SK-N-SH treated with all-trans-retinoic acid at 6 μM for 48 hours (cell line): ENCODE measurements at places on chromosomes 3 and 15.

DNA sequence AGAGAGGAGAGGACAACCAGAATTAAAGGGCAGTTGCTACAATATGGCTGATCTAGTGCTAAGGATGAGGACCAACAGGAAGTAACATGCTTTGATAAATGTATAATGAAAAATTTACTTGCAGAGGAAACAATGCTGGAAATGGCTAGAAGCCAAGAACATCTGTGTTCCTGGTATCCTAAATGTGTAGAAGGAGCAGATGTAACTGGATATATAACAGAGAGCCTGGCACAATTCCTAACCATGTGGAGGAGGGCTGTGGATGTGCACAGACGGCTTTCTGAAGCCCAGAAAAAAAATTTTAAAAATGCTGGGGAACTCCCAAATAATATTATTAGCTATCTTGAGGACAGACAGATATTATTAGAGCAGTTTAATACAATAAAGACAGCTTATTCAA, 159.4 kb upstream of the GBE1 start:
- no peak for ATAC-seq

DNA sequence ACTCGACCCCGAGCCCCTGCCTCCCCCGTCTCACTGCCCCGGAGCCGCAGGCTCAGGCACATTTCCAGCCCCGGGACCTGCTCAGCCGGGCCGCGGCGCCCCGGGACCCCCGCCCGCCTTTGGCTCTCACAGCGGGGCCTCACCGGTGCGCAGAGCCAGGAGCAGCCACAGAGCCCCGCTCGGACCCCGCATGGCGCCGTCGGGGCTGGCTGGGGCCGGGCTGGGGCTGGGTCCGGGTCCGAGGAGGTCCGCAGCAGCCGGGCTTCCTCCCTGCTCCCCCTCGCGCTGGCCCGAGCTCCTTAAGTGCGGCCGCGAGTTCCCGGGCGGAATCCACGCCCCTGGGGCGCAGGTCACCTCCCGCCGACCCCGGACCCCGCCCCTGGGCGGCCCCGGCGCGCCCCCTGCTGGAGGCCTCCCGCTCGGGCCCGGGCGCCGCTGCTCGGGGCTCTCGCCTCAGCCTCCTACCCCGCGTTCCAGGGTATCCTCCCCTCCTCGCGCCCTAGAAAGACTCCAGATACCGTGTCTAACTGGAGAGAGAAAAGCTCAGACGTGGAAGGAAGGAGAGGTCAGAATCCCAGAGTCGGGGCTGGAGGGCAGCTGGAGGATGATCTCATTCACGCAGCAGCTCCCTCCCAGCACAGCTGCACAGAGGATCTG, at the start of gene MELTF:
TSS of gene MELTF (minus strand) at position 307 of the 657 bp plus-strand sequence. CDS start at position 192, 115 bp downstream.
- peak; percentile 77 for ATAC-seq

DNA sequence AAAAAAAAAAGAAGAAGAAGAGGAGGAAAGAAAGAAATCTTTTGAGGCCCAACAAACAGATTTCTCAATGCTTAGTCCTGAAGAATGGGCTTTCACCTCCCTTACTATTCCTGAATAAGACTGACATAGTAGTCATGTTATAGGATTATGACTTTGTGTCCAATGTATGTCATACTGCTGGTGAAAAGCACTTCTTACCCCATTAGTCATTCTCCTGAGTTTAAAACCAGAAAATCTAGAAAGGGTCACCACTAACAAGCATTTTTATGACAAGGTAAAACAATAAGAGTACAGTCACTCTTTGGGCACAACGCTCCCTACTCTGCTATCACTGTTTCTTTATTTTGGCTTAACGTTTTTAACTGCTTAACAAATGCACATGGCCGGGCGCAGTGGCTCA, 88.2 kb downstream of the IGSF11 start:
- ATAC-seq: no peak

DNA sequence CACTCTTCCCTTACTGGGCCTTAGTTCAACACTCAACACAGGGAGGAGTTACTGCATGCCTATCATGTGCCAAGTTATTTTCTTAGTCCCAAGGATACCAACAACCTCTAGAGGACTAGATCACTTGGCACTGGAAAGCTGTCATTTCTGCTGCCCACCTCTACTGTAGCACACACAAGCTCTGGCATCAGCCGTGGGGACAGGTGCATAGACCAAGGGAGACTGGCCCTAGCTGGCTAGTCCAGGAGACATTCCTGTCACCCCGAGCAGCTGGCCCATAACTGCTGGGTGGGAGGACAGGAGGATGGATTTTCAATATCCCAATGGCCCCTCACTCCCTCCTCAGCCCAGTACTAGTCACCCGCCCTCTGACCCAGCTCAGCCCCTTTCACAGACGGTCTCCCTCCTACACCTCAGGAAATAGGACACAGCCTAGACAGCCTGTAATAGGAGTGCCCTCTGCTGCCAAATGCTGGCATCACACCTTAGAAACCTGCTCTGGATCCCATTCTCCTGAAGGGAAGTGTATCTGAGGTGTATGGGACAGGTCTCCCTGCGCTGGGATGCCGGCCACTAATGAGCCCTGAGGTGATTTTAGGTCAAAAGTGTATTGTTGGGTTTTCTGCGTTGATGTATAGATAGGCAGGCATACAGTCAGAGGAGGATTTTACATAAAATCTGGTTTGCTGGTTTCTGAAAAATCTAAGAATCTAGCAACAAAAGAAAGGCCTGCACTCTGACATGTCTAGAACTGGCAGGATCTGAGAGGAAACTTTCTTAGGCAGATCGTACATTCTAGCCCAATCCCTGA, 3.4 kb upstream of the DZIP1L start:
- peak; percentile 67 for ATAC-seq

DNA sequence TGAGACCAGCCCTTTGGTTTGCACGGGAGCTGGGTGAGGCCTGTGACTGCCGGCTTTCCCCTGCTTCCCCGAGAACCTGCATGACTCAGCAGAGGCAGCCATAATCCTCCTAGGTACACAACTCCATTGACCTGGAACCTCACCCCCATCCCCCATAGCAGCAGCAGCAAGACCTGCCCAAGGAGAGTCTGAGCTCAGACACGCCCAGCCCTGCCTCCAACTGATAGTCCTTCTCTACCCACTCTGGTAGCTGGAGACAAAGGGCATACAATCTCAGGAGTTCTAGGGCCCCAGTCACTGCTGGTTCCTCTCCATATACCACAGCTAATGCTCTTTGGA, 141.0 kb upstream of the ARHGEF26 start:
- no peak for ATAC-seq

GRCh38 chr3:119582178-119582577, 2.9 kb downstream of the ADPRH start:
- ATAC-seq: no peak

GRCh38 chr3:181717549-181718171, 5.9 kb downstream of the SOX2 start:
- ATAC-seq: no peak

DNA sequence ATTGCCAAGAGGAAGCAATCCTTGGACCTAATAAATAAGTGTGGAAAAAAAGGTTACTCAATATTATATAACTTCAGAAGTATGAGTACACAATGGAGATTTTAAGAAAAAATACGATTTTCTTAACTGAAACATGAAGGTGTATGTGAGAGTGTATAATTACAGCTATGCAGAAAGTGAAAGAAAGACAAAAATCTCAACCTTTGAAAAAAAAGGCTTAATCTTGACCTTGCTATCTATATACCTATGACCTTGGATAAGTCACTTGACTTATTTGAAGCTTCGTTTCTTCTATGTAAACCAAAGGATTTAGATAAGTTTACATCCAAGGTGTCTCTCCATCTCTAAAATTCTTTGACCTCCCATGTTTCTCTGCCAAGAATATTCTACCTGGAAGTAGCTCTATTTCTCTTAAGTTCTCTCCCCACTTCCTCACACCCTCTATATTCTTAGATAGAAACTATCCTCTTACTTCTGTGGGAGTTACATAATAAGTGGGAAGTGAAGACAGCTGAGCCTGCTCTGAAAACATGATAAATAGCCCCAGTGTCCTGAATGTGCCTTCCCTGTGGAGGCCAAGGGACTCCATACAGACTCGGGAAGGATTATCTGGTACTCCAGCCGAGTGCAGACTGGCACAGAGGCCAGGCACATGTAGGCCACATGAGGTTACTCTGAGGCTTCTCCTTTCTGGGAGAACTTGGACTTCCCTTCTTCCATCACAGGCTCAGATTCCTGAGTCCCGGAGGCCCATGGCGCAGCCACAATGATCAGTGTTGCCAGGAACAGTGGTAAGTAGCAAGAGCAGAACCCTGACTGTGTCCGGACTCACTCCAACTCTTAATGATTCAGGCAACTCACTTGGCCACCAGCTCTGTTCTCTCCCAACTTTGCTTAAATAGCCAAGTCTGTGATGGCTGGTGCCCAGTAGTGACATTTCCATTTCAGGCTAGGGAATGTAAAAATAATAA, 166.8 kb upstream of the COL8A1 start:
- no peak for ATAC-seq

- ATAC-seq: no peak
These were observed 79.4 kb upstream of the FAM98B start for GRCh38 chr15:38374556-38374955.

- ATAC-seq: no peak
These were observed 9.2 kb downstream of the PPM1L start for GRCh38 chr3:160765211-160765610.

DNA sequence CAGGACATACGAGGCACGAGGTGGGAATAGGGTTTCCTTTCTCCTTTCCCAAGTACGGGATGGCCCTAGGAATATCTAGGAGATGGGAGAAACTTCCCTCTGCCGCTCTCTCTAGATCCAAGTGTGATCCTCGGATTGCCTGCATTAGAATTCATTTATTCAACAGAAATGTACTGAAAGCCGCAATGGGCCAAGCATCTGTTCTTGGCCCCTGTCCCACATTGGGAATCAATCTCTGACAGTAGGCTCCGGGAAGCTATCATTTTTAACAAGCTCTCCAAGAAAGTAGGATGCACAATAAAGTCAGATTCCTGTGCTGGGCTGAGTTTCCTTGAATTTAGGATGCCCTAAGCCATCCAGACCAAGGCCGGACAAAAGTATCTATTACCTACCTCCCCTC, 37.2 kb upstream of the CA12 start:
- no peak for ATAC-seq

GRCh38 chr3:60651799-60652198, 599.5 kb downstream of the FHIT start:
- no peak for ATAC-seq

GRCh38 chr3:189790658-189791057, 159.5 kb downstream of the TP63 start:
- ATAC-seq: no peak

GRCh38 chr3:98690876-98691275, 72.3 kb upstream of the ST3GAL6 start:
- ATAC-seq: peak; percentile 28; the same call in 1 of the 3 replicates

DNA sequence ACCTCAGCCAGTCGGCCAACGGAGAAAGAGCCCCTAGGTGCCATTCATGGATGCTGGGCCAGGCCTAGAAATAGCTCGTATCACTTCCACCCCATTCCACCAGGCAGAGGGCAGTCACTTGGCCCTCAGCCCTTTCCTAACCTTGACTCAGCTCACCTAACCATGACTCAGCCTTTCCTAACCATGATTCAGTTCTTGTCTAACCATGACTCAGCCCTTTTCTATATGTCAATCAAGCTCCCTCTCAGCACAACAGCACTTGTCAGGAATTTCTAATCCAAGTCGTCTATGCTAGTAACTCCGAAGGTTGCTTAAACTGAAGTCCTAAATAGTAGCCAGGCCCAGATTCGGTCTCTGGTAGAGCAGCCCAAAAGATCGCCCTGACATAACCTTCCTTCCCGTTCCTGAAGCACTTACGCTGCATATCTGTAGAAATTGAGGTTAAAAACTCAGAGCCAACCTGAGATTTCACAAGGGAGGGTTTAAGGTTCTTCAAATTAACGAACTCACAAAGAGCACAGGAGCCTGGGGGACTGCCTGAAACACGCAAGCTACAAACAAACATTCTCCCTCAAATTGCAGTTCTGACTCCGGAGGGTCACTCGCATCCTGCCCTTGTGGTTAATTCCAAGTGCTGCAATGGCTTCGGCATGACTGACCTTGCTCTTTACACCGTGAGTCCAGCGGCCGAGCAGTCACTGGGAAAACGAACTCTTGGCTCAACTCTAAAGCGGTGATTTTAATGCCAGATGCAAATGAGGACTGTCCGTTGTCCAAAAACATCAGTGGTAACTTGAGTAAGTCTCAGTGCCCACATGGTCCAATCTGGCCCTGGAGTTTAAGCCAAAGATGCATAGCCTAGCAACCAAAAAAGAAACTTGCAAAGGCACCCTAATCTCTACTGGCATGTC, 99.9 kb downstream of the ADAMTS17 start:
- no peak for ATAC-seq

DNA sequence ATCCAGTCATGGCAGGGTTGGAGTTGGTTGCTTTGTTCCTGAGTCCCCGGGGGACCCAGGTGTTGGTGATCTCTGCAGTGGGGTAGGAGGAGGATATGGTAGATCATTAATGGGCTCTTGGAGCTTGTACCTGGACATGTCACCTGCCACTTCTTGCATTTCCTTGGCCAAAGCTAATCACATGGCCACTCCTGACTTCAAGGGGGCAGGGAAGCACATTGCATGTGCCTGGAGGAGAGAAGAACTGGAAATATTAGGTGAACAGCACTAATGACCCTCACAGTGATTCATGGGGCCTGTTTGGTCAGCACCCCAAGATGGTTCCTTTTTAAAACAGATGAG, 87.1 kb upstream of the MYZAP start:
- no peak; the same call in 2 of the 3 replicates for ATAC-seq

DNA sequence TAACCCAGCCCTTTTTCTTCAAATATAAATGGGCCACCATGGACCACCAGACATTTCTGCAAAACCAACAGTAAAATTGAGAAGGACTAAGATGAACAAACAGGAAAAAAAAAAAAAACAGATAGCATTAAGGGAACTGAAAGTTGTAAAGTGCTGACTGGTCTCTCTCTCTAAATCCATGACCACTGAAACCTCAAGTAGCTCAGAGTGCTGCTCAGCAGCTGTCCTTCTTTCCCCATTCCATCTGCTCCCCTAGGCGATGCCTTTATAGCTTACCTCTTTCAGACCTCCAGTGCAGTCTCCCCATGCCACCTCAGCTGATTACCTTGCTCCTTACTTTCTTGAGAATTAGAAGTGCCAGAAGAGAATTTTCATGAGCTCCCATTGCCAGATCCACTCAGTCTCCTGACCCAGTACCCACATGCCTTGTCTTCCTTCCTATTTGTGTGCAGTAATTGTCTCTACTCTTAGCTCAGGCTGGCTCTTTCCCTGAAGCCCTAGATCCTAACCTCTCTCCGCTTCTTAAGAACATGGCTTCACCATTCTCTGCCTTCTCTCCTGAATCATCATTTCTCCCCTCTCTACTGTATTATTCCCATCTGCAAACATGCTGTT, 23.9 kb upstream of the XIRP1 start:
- no peak for ATAC-seq

GRCh38 chr15:38668898-38669391, 104.3 kb upstream of the RASGRP1 start:
- ATAC-seq: no peak

DNA sequence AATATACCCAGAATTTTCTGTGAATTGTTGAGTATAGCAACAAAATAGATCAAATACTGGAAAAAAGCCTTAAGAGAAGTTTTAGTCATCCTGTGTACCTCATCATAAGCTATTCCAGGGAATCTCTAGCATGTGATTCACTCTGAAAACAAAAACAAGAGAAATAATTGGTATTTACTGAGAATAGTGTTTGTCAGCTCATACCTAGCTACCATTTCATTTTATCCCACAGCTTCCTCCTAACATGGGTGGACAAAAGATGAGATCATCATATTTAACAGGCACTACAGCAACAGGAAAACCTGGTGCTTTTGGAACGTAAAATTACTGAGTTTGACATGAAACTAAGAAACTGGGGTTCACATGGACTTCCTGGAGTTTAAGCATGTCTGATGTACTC, 753.5 kb upstream of the NECTIN3 start:
- ATAC-seq: no peak

GRCh38 chr15:74108111-74108510, 22.3 kb upstream of the ISLR2 start:
- ATAC-seq: no peak
